NCI-H1417 (cell line): ENCODE measurements at places on chromosomes 6 and 20.

GRCh38 chr6:159679091-159680077, 13.7 kb downstream of the SOD2 start:
- no peak for DNase-seq

- DNase-seq = peak; percentile 68
Observed at GRCh38 chr6:23533944-23534343, 592.1 kb upstream of the NRSN1 start.

- no peak for DNase-seq
Observed at GRCh38 chr6:30618270-30618797, 694 bp downstream of the MRPS18B start.

GRCh38 chr6:2132416-2132815, 113.0 kb downstream of the GMDS start:
- DNase-seq = no peak

DNA sequence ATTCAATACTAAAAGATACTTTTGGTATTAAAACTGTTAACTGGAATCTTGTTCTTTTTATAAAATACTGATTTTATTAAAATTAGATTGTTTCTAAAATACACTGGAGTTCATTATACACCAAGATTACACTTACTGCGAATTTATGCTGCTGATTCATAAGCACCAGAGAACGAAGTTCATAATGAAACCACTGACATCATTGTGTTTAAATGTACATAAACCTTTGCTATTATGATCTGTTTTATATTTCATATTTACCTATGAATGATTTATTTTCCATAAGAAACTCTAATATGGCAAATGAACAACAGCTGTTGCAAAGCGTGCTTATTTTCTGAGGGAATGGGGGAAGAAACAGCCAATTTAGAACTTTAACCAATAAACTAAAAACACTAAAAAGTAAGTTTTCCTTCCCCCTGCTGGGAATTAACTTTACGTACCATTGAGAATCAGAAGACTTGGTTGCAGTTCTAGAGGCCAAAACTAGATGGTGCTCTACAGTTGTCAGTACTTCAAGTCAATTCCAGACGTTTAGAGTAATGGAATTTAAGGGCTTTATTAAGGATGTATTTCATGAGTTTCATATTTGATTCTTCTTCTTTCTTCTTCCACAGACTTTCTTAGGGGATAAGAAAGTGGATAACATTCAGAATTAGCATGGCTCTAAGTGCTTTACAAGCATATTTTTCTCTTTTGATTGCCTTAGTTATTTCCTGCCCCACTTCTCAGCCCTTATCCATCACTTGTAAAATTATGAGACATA, 30.8 kb upstream of the COL19A1 start:
- peak; percentile 7 for DNase-seq

DNA sequence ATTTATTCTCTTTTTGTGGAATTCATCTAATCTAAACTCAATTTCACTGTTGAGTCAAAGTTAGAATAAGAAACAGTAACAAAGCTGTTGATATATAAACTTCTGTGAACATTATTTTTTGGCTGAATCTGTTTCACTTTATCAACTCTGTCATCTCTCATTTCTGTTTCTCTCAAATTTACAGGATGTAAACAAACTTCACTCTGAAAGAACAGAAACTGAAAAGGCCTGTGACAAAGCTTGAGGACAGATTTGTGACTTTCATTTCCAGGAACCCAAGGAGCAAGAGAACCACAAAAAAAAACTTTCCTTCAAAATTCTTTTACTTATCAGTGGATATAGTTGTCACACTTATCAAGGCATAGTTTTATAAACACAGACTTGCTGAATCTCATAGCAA, 447.9 kb upstream of the OPRM1 start:
- DNase-seq = no peak

GRCh38 chr20:61054411-61054810, 197.7 kb upstream of the CDH4 start:
- DNase-seq = no peak

DNA sequence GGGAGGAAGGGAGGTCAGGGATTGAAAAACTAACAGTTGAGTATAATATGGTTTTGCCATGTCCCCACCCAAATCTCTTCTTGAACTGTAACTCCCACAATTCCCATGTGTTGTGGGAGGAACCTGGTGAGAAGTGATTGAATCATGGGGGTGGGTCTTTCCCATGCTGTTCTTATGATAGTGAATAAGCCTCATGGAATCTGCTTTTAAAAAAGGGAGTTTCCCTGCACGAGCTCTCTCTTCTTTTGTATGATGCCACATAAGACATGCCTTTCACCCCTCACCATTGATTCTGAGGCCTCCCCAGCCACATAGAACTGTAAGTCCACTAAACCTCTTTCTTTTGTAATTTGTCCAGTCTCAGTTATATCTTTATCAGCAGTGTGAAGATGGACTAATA, 833.4 kb upstream of the MAP3K7 start:
- DNase-seq = no peak

DNA sequence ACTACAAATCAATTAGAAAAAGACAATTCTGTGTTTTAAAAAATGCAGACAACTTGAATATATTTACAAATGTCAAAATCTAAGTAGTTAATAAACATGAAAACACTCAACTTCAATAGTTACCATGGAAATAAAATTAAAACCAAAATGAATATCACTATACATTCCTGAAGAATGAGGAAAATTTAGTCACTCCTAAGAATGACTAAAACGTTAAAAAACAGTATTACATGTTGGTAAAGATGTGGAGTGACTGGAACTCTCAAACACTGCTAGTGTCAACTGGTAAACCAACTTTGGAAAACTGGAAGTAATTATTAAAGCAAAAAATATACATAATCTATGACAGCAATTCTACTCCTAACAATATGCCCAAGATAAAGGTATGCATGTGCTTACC, 36.3 kb downstream of the AHI1 start:
- no peak for DNase-seq

DNA sequence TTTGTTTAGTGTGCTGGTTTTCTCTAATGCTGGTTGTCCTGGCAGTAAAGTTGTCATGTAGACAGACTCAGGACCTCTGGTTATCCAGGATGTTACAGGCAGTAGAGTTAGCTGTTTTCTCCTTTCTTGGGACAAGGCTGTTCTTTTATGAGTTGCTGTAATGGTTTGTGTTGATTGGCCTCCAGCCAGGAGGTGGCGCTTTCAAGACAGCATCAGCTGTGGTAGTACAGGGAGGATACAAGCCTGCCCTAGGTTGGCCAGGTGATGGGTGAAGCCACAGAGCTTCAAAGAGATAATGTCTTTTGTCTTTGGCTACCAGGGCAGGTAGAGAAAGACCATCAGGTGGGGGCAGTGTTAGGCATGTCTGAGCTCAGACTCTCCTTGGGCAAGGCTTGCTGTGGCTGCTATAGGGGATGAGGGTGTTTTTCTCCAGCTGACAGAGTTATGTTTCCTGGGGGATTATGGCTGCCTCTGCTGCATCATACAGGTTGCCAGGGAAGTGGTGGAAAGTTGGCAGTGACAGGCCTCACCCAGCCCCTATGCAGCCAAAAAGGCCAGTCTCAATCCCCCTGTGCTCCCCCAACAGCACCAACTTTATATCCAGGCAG, 127.2 kb upstream of the TAB2 start:
- no peak for DNase-seq

DNA sequence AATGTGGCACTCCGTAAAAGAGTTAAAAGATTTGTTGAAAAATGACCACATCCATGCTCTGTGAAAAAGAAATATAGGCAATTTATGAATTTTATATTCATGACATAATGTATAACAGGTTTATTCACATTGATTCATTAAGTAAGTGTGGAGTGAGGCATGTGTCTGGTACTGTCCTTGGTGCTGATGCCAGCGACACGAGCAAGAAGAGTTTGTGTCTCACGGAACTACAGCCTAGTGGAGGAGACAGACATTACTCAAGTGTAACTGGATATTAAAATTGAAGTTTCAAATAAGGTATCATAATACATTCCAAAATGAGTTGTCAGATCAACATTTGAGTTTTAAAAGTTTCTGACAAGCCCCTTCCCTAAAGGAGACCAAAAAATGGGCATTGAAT, 158.2 kb upstream of the PRND start:
- DNase-seq = no peak

GRCh38 chr6:128303870-128304269, 216.5 kb downstream of the PTPRK start:
- no peak for DNase-seq

DNA sequence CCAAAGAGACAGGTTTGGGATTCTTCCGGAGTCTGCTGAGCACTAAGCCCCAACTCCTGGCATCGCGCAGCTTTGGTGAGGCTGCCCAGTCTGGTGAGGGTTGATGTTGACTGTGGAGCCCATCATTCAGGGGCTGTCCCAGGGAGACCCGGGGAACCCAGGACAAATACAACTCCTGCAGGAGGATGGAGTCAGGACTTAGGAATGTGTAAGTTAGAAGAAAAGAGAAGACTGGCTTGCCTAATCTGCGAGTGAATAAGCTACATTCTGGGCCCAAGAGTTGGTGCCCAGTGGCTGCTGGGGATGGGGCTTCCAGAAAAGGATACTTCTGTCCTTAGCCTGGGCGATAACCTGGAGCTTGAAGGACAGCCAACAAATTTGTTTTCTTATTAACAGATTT, 47.9 kb downstream of the STK35 start:
- no peak for DNase-seq

- no peak for DNase-seq
Observed at GRCh38 chr6:111417946-111418345, 65.1 kb downstream of the REV3L start.

DNA sequence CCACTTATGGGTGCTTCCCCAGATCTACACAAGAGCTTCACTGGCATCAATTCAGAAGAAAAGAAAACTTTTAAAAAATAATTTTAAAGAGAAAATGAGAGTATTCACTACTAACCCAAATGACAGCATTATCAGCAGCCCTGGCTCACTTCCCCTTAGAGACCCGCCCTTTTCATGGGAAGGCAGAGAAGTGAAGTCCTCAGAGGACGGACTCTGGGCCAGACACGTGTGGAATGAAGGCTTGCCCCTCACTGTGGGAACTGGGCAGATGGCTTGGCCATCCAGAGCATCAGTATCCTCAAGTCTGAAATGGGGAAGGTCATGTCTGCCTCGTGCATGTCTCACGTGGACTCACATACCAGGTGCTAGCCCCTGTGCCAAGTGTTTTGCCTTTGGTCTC, 63.5 kb downstream of the JAG1 start:
- DNase-seq = no peak
